Activated T-cell treated with anti-CD3 and anti-CD28 coated beads, Interleukin-2, amount 50 U/mL, for 24 hours (primary cell): ENCODE measurements at places on chromosomes 4 and X.

DNA sequence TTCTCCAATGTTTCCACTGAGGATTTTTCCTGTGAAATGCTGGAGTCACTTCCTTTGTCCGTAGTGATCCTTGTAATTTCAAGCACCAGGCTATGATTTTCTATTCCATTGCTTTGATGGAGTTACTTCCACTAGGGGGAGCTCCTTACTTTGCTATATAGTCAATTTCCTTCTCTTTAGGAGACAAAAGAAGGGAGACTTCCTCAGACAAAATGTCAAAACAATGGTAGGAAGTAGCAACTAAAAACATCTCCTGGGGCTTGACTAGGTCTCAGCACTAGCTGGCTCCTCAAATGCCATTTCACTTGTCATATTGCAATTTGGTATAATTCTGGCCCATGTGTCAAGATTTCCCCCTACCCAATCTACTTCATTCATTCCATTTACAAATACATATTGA, 24.1 kb downstream of the ZCCHC12 start:
- no peak for DNase-seq

DNA sequence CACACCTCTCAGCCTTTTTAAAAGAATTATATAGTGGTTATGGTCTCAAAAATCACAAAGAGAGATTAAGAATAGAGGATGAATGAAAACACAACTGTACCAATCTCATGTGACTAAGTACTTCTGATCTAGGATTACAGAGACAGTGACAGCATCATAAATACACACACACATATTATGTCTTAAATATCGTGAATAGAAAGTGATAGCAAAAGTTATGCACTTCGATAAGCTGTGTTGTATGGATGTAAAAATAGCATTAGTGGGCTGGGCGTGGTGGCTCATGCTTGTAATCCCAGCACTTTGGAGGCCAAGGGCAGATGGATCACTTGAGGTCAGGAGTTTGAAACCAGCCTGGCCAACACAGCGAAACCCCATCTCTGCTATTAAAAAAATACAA, 25.0 kb downstream of the GYPA start:
- no peak for DNase-seq

DNA sequence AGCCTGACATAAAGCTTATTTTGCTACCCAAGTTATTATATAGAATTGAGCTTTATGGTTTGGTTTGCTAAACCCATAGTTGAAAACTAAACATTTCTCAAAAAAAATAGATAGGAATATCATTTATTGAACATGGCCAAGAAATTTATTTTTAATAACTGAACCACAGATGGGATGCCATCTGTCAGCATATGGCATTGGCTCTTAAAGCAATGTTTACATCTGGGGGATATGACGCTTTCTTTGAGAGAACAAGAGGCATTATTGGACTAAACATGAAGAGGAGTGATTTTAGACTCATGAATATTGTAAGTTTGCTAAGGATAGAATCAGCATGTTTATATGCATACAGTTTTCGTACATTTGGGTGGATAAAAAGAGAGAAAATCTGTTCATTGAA, 132.6 kb upstream of the SLIT2 start:
- no peak for DNase-seq

- no peak for DNase-seq
These were observed 98.7 kb upstream of the KIT start for GRCh38 chr4:54558889-54559677.

DNA sequence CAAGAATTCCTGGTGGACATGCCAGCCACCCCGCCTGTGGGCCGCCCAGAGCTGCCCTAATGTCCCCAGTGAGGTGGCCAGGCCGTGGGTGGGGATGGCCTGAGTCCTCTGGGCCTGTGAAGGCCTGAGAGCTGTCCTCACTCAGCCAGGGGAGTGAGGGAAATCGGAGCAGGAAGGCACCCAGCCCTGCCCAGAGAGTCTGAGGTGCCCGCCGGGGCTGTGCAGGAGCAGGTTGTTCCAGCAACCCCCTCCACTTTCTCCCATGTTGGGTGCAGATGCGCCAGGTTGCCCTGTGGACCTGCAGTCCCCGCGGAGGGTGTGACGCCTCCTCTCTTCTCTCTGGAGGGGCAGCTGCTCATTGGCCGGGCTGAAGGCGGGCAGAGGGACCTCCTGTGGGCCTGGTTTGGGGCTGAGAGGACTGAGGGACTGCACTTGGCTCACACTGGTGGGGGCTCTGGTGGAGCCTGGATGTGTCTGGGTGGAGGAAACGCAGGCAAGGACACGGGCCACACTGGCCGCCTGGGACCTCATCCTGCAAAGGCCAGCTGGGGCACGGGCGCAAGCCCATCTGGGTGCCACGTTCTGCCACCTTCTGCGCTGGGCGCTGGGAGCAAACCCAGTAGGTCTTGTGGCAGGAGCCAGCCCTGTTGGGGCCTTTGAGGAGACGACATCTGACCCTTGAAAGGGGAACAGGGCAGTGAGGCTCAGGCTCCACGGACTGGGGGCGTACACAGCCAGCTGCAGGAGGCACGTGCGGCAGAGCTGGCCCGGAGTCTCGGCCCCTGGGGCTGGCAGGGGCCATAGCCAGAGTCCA, 14.0 kb downstream of the DOK7 start:
- no peak for DNase-seq

DNA sequence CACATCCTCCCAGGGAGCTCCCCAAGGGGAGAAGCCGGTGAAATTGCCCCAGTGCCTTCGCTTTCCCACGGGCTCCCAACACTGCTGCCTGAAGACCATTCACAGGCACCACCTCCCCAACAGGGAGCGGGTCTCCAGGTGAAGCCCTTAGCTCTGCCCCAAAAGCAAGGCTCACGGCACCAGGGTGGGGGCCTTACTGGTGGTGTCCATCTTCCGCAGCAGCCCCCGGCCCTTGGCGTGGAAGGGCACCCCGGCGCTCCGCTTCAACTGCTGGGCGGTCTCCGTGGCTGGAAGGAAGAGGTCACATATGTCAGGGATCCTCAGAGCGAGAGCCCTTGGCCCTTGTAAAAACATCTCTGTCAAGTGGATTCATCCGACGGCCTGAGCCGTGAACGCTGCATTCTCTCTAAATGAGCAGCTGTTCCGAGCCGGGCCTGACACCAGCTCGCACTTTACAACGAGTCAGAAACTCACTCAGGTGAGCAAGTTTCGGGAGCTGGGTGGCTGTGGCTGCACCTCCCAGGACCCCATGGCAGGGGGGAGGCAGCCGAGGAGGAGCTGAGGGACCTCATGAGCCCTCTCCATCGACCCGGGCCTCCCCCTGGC, 20.9 kb downstream of the NELFA start:
- DNase-seq: peak; percentile 27

GRCh38 chrX:119685225-119686066, 7.5 kb downstream of the SEPTIN6 start:
- peak; percentile 70 for DNase-seq

GRCh38 chrX:154064637-154065435, 32.7 kb downstream of the MECP2 start:
- DNase-seq: no peak

DNA sequence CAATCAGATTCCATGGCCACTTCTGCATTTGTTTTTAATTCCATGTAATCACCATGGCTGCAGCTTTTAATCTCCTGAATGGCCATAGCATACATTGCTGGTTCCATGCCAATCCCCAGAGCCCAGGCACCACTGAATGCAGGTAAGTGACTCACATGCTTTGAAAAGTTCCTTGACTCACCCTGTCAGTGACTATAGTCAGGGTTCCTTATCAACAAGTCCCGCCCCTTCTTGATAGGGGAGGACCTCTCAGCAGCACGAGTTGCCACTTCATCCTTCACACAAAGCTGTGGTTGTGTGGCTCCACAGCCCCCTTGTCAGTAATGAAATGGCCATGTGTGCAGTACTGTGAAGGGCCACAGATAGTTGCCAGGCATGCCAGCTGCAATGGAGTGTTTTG, 516.6 kb downstream of the PPARGC1A start:
- no peak for DNase-seq

GRCh38 chr4:176005766-176006165, 59.9 kb upstream of the WDR17 start:
- no peak for DNase-seq
